ENCODE measurements at places on chromosomes 11 and 22. TPM values are rescaled to one million over a fixed set of nuclear protein-coding genes. Genes with fewer than 3 reads are reported as not detected.

Gene PARVA
- 47.2 TPM for total RNA-seq

Gene PAX6
- not detected for total RNA-seq

Gene SESN3
- 62.0 TPM for total RNA-seq

Gene OR2AG2
- total RNA-seq = 0.34 TPM

Gene NXPE4
- not detected for total RNA-seq

Gene PLAAT2
- total RNA-seq = not detected

Gene SMTNL1
- total RNA-seq = not detected

Gene TUB
- 7.7 TPM for total RNA-seq

Gene IGSF22
- total RNA-seq = under 0.01 TPM

Gene TREH
- not detected for total RNA-seq

Gene CABP7
- not detected for total RNA-seq

Gene SPON1
- total RNA-seq = not detected

Gene SLC22A12
- not detected for total RNA-seq

Gene GGTLC3
- total RNA-seq = not detected

Gene OR2AG1
- not detected for total RNA-seq

Gene NAALAD2
- 2.4 TPM for total RNA-seq

Gene SCGB1A1
- total RNA-seq = not detected

Gene MS4A5
- not detected for total RNA-seq

Gene OR51B2
- total RNA-seq = not detected

Gene NXPE1
- total RNA-seq = not detected

Gene C11orf91
- 0.34 TPM for total RNA-seq

Gene RPS25
- total RNA-seq = 862 TPM

Gene SHISA8
- not detected for total RNA-seq

Gene EIF3F
- 170 TPM for total RNA-seq

Gene P2RY6
- total RNA-seq = not detected

Gene SNX32
- total RNA-seq = 2.2 TPM

Gene GRAMD4
- total RNA-seq = 56.8 TPM

Gene SEC14L6
- total RNA-seq = 0.34 TPM

Gene PDE3B
- 21.3 TPM for total RNA-seq

Gene DEUP1
- not detected for total RNA-seq

Gene SHANK3
- 4.7 TPM for total RNA-seq

Gene DYNC2H1
- total RNA-seq = 30.3 TPM

Data from melanocyte of skin (primary cell).